ENCODE measurements at places on chromosomes 7 and 10.

- no peak for DNase-seq
These were observed 99.6 kb downstream of the JAZF1 start for GRCh38 chr7:28081016-28081415.

DNA sequence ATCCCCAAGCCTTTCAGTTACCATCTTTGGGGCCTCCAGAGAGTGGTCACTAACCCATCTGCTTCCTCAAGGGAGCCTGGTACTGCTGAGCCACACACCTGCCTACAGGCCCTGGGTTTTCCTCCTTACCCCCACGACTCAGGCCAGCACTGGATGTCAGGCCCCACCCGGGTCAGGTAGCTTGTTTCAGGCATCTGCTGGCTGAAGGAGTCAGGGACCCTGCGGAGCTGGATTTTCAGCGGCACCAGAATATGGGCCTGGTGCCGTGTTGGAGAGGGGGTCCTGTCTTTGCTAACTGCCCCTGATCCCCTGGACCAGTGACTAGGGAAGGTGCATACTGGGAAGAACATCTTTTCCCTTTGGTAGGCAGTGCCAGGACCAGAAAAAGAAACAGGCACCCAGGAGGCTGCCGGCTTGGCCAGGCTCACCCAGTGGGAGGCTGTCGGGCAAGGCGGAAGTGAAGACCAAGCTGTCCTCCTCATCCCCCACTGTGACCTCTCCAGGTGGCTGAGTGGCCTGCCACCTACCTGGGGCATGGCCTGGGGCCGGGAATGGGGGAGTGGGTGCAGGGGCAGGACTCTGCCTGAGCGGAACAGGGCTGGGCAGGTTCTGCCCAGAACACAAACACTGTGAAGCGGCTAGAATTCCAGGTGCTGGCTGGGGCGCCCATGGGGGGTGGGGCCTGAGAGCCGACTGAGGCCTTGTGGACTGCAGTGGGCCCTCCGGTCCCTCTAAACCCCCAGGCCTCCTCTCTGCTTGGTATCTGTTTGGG is 12.4 kb upstream of the SAMD8 start:
- DNase-seq, result no peak

DNA sequence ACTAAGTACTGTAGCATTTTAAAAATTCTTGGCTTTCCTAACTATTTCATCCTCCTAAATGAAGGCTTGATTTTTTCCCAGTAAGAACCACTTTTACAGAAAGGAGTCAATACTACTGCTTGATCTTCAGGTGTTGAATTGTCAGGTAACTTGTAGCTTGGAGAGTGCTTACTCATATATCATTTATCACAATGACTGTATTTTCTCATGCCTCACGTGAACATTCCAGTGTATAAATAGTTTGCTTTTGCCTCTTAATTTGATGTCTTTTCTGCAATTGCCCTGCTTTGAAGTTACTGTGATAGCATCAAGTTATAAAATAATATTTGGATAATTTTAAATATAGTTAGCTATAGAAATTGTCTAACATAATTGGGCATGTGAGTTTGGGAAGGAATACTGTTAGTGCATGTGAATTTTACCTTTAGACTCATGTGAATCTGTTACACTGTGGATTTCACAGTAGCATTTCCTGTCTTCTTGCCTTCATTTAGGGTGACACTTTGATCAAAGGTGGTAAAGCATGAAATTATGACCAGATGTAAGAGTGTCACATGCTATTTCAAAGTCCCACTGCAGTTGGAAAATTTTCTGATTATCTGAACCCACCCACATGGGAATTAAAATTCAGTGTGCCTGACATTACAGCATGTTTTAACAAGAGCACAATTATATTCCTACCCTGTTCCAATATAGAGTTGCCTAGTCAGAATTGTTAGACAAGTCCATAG is 962.8 kb downstream of the DNAJB9 start:
- DNase-seq, result no peak

DNA sequence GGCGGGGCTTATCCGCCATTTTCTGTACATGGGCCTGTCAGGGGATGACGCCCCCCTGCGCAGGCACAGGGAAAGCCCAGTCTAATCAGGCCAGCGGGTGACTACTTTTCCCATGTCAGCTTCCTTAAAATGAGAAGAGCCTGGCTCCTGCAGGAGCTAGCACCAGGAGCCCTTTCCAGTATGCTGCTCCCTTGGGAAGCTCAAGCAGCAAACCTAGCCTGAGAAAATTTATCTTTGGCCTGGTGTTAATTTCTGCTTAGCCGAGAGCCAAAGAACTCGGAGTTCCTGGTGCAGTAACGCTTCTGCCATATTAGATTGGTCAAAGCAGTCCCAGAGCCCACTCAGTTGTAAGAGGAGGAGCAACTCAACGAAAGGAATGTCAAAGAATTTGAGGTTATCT is 239.0 kb upstream of the PHYHIPL start:
- DNase-seq, result no peak

GRCh38 chr7:96330193-96330592 is 8.3 kb upstream of the SLC25A13 start:
- no peak for DNase-seq

GRCh38 chr10:58963723-58964124 is 212.7 kb upstream of the PHYHIPL start:
- DNase-seq, result no peak

GRCh38 chr7:2022021-2022409 is 210.7 kb downstream of the MAD1L1 start:
- no peak for DNase-seq

DNA sequence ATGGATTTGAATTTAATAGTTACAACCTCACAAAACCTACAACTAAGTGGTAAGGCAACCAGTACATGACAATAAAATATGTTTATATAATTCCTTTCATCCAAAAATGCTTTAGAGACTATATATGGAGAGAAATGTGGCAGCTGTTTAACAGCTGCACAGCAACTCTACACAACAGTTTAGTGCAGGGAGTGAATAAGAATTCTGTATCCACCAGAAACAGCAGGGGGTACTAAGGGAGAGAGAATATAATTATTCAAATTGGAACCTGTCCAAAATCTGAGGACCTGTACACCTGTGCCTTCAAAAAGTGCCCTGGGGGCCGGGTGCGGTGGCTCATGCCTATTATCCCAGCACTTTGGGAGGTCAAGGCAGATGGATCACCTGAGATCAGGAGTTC is 49.6 kb downstream of the POLL start:
- DNase-seq, result no peak

DNA sequence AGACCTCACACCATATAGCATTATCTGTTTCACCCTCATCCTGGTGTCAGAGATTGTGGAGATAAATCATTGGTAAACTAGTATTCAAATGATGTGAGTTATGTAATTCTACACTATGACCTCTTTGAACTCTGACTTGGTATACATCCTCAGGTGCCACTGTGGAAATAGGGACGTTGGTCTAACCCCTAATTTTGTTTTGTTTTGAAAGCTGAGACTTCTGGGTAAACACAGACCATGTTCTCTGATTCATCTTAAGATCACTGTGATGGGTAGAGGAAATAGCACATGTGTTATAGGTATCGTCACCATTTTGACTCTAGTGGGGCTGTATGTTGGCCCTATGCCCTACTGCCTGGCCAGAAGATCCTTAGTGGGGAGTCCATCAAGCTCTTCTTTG is 241.6 kb downstream of the CCDC7 start:
- no peak for DNase-seq

GRCh38 chr7:82339958-82340357 is 103.6 kb downstream of the CACNA2D1 start:
- DNase-seq, result no peak

- no peak for DNase-seq
These were observed 5.1 kb upstream of the ADAMTS14 start for GRCh38 chr10:70666960-70667798.
